ENCODE measurements at places on chromosomes 5 and 9.
A peak's percentile ranks its signal among the peaks of the same experiment; 100 is the strongest.

DNA sequence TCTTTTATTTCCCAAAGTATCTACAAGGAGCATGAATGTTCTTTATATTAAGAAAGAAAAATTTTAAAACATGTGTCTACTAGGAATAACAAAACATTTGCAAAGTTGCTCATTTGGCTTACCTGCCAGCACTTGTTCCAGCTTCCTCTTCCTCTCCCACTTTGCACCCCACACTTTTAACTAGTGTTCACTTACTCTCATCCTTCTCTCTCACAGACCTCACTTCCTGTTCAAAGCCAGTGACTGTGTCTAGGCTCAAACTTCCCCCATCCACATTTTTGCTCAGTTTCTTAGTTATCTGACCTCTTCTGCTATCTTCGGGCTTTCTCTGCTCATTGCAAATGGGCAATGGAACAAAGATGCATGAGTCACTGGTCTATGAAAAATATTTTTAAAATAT lies 512.2 kb upstream of the ZNF462 start:
- DNase-seq, result no peak

DNA sequence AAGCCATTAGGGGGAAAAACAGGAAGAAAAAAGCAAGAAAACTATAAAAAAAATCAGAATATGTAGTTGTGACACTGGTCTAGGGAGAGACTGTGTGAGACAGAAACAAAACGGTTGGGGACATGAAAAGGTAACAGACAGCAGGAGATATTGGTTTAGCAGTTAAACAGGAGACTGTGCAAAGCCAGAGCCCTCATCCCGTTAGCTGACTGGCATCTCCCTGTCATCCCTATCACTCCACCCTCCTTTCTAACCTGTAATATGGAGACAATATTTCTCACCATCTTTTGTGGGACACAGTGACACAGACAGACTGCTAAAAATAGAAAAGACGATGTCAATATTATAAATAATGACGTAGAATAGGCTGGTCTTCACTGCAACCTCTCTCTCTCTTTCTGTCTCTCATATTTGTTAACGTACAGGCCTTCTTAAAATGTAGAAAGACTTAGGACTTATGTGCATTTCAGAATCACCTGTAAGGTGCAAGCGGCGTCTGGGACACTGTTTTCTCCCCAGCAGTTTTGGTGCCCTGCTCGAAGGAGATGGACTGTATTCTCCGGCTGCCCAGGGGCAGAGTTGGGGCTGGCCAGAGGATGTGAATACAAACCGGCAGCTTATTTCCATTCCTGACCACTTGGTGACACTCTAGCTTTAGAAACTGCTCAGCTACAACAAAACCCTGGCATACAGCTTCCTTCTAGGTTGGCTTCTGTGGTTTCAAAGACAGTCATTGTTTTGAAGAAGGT lies 190.6 kb downstream of the MAT2B start:
- peak; percentile 40 for DNase-seq

GRCh38 chr5:90144625-90145327 lies 264.8 kb downstream of the CETN3 start:
- DNase-seq, result no peak

DNA sequence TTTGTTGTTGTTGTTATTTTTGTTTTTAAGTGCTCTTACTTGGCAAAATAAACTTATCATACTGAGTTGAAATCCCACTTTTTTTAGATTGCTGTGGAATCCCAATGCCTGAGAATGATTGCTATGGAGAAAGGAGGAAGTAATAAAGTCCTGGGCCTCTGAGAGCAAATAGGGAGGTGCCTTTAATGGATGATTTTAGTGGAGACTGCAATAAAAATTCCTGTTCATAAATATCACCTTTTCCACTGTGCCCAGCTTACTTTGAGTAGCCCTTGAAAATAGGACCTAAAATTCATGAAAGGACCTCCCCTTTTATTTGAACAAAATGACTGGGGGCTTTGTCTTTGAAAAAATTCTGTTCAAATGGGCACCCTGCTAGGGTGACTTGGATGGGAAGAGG lies 21.8 kb upstream of the ANKH start:
- DNase-seq, result no peak

DNA sequence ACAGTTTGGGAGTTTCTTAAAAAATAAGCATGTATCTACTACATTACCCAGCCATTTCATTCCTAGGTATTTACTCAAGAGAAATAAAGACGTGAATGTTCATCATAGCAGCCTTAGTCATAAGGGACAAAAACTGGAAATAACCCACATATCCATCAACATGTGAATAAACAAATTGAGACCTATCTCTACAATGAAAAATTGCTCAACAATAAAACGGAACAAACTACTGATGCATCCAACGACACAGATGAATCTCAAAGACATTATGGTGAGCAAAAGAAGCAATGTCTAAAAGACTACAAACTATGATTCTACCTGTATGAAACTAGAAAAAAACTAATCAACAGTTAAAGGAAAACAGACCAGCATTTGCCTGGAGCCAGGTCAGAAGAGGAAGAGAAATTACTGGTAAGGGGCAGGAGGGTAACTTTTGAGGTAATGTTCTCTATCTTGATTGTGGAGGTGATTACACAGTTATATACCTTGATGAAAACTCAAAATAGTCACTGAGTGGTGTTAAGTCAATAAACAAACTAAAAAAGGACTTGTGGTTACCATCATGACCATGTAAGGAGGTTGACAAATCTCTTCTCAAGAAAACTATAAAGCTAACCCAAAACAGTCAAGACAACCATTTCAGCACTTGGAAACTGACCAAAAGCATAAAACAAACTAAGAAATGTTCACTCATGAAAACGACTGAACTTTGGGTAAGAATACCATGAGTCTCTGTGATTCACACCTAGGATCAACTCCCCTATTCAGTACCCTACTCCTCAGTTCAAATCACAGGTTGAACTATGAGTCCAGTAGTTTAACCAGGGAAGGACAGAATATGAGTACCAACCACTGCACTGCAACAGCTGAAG lies 10.4 kb downstream of the UIMC1 start:
- no peak for DNase-seq

GRCh38 chr5:55650386-55650785 lies 61.7 kb downstream of the SLC38A9 start:
- DNase-seq, result no peak

- peak; percentile 25 for DNase-seq
Measured at GRCh38 chr9:129584136-129584535, 36.8 kb downstream of the C9orf50 start.

GRCh38 chr9:76215066-76215465 lies 179.2 kb downstream of the RFK start:
- no peak for DNase-seq

- DNase-seq, result no peak
Measured at GRCh38 chr5:106116682-106117081, 1554.1 kb downstream of the EFNA5 start.

- peak; percentile 22 for DNase-seq
Measured at GRCh38 chr5:13957032-13957645, 12.7 kb upstream of the DNAH5 start.

DNA sequence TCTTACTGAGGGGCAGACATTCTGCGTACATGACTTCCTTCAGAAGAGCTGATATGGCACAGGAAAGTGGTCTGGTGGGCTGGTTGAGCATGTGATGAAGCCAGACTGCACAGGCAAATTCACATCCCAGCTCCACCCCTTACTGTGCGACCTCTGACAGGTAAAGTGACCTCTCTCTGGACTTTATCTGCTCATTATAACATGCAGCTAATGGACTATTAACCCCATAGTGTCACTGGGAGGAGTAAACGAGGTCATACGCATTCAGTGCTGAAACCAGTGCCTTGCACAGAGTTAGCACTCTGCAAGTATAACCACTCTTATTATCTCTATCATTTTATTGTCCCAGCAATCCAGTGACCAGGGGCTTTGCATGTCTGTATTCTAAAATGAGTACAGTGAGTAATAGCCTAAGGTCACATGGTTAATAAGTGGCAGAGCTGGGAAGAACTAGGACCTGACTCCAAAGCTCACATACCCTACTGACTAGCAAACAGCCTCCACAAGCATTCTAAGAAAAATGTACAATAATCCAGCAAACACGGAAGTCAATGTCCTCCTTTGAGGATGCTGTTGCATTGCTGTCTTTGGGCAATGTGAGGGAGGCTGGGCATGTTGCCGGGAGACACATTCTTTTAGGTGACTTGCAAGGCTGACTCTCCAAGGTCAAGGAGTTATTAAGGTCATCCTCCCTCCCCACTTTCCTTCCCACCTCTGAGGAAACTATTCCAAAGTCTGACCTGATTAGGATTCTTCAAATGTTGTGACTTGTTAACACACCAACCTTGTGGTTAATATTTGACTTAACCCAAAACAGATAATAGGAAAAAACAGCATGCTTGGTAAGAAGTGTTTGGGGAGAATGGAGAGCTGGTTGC lies 19.0 kb downstream of the GLRX start:
- no peak for DNase-seq

DNA sequence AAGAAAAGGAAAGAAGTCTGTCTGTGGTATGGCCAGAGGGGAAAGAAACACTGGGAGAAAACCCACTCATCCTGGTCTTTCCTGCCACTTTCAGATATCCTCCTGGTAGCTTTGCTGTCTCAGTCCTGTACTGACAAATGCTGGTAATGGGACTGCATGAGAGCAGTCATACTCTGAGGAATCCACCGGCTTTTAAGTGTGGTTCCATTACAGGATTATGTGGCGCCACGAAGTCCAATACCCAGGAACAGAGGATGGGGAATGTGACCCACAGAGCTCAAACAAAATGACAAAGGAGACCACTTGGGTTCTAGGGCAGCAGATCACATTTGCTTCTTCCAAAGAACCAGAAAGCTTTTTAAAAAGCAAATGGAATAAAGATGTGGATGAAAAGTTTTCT lies 26.3 kb upstream of the FBP1 start:
- no peak for DNase-seq

GRCh38 chr5:11719888-11720481 lies 184.3 kb downstream of the CTNND2 start:
- no peak for DNase-seq

GRCh38 chr5:68354315-68354714 lies 138.8 kb downstream of the PIK3R1 start:
- DNase-seq, result no peak

GRCh38 chr9:136260521-136260920 lies 14.9 kb upstream of the QSOX2 start:
- no peak for DNase-seq

GRCh38 chr5:102231693-102232619 lies 64.1 kb downstream of the SLCO4C1 start:
- no peak for DNase-seq

GRCh38 chr9:132547436-132547835 lies 35.0 kb upstream of the BARHL1 start:
- DNase-seq, result no peak

- DNase-seq, result no peak
Measured at GRCh38 chr5:68194386-68194785, 21.2 kb upstream of the PIK3R1 start.

GRCh38 chr5:5454391-5454790 lies 31.9 kb downstream of the ICE1 start:
- DNase-seq, result no peak

GRCh38 chr9:86732514-86733171 lies 214.7 kb downstream of the GAS1 start:
- no peak for DNase-seq

GRCh38 chr9:88947581-88948573 lies 43.4 kb upstream of the S1PR3 start:
- no peak for DNase-seq

DNA sequence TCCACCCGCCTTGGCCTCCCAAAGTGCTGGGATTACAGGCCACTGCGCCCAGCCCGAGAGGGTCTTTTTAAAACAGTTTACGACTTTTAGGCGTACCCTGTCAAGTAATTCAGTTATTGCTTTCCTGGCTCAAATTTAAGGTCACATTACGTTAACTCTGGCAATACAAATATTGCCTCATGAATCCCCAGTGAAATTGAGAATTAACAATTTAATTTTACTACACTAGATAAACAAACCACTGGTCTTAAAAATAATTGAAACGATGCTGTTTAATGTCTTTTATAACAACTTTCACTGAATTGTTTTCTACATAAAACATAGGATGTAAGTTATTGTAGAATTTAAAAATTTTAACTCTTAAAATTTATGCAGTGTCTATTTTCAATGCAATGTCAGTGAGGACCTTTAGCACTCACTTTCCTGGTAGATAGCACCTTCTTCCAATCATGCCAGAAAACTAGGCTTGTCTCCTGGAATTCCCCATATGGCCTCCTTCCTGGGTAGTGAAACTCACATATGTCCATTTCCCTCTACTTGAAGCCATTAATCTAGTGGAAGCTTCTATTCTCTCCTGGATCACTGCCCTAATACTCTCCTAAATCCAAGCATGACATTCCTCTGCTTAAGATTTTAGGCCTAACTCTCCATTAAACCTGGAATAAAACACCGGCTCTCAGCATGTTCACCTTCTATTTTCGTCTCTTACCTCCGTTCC lies 13.5 kb downstream of the BASP1 start:
- DNase-seq, result no peak

- DNase-seq, result no peak
Measured at GRCh38 chr9:36597412-36598178, 24.9 kb downstream of the MELK start.

- DNase-seq, result no peak
Measured at GRCh38 chr9:110526426-110526825, 53.1 kb downstream of the SVEP1 start.

GRCh38 chr9:133709015-133709611 lies 29.0 kb downstream of the SARDH start:
- no peak for DNase-seq

DNA sequence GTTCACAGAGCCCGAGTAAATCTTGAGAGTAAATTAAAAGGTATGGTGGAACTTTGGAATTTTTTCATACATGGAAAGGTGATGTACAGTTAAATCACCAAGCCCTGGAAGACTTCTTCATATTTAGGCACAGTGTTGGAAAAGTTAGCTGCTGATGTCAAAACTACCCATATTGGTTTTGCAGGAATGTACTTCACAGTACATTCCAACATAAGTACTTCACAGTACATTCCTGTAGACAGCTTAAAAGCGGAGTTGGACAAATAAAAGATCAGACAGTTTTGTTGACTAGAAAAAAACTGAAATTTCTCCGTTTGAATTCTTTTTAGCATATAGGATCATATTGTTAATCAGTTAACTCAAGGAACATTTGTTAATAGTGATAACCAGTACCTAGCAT lies 1.8 kb downstream of the RANBP17 start:
- DNase-seq, result no peak

GRCh38 chr9:14322211-14323082 lies 8.5 kb upstream of the NFIB start:
- peak; percentile 90 for DNase-seq

GRCh38 chr9:124297551-124297901 lies 39.8 kb downstream of the NEK6 start:
- DNase-seq, result no peak

DNA sequence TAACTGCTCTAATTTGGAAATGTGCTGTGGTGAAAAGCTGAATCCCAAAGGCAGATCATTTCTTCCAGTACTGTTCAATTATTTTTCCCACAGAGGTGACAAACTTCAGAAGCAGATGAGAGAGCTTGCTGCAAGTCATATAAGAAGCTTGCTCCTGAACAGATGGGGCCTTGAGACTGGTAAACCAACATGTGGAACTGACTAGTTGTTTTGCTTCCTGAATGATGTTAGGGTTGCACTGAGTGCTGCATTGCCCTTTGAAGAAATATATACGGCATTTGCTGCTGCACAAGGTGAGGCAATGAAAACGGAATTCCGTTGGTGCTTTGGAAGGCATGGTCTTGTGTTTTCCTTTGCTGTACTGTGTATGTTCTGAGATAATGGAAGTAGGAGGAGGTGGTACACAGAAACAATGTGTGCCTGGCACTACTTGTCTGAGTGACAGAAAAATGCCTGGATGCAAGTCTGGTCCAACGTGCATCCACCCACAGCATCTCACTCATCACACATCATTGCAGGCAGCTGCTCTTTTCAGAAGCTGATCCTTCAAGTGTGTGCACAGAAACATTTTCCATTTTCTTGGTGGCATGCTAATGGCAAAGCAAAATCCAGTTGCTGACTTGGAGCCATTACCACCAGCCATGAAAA lies 76.9 kb downstream of the ANKH start:
- no peak for DNase-seq

Measured in NCI-H1436 (cell line).